ENCODE measurements at places on chromosomes 5 and 9. TPM values are rescaled to one million over a fixed set of nuclear protein-coding genes. Genes with fewer than 3 reads are reported as not detected.

The RALGPS1 gene
- polyA plus RNA-seq = 0.60 TPM

DNA sequence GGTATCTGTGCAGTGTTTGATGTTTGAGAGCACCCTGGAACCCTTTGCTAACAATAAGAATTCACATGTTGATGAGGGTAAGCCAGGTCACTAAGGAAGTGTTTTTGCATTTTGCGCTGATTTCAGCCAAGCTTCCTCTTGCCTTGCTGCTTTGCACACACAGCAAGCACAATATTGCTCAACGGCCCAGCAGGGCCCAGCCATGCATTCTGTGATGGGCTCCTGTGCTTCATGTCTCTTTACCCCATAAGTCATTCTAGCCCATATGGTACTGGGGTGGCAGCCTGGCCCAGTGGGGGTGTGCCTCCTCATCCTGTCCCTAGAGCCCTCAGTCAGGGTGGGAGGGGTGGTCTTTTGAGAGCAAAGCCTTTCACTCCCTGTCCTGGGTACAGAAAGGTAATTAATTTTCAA lies 481.3 kb downstream of the GADD45G start:
- H3K4me3 ChIP-seq = no peak overlapping the region
- no peaks in the 10 kb centered on the region for H3K36me3 ChIP-seq
- H3K27ac ChIP-seq = peak overlapping the region; percentile 70
- peaks cover 42% of the 10 kb centered on the region for H3K4me1 ChIP-seq
- no peaks in the 10 kb centered on the region for H3K27me3 ChIP-seq

The GHR gene
- polyA plus RNA-seq = not detected

DNA sequence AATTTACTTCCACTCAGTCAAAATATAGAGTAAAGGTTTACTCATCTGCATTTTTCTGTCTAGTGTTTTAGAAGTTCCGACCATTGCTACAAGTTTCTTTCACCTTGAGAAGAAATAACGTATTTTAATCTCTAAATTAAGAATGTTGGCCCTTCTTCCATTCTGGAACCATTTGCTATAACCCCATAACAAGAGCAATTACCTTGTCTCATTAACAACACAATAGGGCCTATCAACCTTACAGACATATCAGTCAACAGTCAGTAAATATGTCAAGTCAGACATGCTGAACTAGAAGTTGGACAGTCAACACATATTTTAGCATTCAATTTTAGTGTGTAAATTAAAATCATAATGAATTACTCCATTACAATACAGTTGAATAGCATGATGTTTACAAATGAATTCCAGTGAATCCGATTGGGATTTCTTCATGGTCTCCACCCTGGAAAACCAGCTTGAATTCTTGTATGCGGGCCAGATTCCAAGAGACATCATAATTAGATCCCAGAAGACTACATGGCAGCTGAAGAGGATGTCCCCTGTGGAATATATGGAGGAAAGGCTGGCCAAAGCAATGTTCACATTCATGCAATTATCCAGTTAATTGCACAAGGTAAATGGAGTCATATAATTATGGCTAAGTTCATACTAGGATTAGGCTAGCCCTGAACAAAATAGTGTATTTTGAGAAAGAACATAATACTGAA lies 196.2 kb upstream of the TARS1 start:
- no peak for DNase-seq
- H3K27ac ChIP-seq = no peak overlapping the region
- no peaks in the 10 kb centered on the region for H3K36me3 ChIP-seq
- no peak overlapping the region for H3K4me3 ChIP-seq
- peaks cover 12% of the 10 kb centered on the region for H3K4me1 ChIP-seq
- no peaks in the 10 kb centered on the region for H3K27me3 ChIP-seq

GRCh38 chr9:89179895-89180734 lies 1.5 kb upstream of the SHC3 start:
- peak; percentile 22 for DNase-seq
- H3K4me1 ChIP-seq = peaks cover 10% of the 10 kb centered on the region
- H3K27ac ChIP-seq = no peak overlapping the region
- peak overlapping the region; percentile 47 for H3K4me3 ChIP-seq

DNA sequence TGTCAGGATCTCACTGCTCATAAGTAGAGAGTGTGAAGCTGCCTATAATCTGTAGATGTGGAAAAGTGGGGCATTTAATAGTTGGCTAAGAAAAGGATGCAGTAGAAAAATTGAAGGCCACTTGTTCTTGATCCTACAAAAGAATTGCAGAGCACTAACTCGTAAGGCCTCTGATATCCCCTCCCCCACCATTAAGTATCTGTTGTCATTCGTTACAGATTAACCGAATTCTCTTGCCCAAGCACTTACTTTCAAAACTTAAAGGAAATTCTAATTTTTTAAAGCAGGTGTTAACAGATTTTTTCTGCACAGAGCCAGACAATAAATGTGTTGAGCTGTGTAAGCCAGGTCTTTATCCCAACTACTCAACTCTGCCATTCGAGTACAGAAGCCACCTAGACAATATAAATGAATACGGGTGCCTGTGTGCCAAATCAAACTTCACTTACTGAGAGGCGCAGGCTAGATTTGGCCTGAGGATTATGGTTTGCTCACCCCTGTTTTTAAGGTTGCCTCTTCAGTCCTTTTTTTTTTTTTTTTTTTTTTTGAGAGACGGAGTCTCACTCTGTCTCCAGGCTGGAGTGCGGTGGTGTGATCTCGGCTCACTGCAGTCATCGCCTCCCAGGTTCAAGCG lies 234.8 kb downstream of the RFK start:
- DNase-seq = no peak
- no peaks in the 10 kb centered on the region for H3K4me1 ChIP-seq
- H3K4me3 ChIP-seq = no peak overlapping the region
- no peak overlapping the region for H3K27ac ChIP-seq

GRCh38 chr9:124259158-124259808 lies 1.5 kb downstream of the NEK6 start:
- no peaks in the 10 kb centered on the region for H3K27me3 ChIP-seq
- peak overlapping the region; percentile 76 for H3K27ac ChIP-seq
- peaks cover 59% of the 10 kb centered on the region for H3K4me1 ChIP-seq
- peak overlapping the region; percentile 98 for H3K4me3 ChIP-seq

GRCh38 chr5:101271416-101271815 lies 368.3 kb upstream of the ST8SIA4 start:
- no peaks in the 10 kb centered on the region for H3K36me3 ChIP-seq
- no peak overlapping the region for H3K4me3 ChIP-seq
- no peaks in the 10 kb centered on the region for H3K4me1 ChIP-seq
- H3K27me3 ChIP-seq = no peaks in the 10 kb centered on the region

- H3K4me3 ChIP-seq = no peak overlapping the region
- H3K27me3 ChIP-seq = no peaks in the 10 kb centered on the region
- H3K4me1 ChIP-seq = no peaks in the 10 kb centered on the region
- no peaks in the 10 kb centered on the region for H3K36me3 ChIP-seq
- H3K27ac ChIP-seq = no peak overlapping the region
Measured at GRCh38 chr5:88555674-88556073, 287.0 kb upstream of the TMEM161B start.

DNA sequence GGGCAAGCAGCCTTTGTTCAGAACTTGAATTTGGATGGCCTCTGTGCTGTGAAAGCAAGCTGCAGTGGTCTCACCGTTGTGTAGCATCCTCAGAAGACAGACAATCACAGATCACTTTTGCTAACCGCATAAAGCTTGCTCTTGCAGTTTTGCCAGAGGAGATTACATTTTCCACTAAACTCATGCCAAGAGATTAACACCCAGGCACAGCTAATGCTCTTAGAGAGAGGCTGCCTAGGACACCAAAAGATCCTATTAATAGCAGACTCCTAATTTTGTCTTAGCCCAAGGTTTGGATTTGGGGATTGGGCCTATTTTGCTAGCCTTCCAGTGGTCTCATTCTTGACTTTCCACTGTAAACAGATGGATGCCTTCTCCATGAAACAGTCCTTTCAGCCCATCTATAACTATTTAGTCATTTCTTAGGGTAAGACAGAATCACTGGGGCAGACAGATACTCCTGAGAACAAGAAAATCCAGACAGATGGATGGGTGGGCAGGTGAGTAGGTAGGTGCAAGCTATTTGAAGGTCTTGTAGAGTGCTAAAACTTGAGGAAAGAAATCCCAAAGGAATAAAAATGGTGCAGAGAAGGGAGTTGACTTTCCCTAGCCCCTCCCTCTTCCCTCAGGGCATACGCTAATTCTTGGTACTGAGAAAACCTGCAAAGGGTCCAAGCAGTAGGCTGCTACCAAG lies 506.2 kb downstream of the SPOCK1 start:
- no peak overlapping the region for H3K4me3 ChIP-seq
- H3K27ac ChIP-seq = no peak overlapping the region
- no peaks in the 10 kb centered on the region for H3K27me3 ChIP-seq
- H3K36me3 ChIP-seq = no peaks in the 10 kb centered on the region
- DNase-seq = no peak
- no peaks in the 10 kb centered on the region for H3K4me1 ChIP-seq

The NME5 gene
- polyA plus RNA-seq = not detected

The RNF183 gene
- not detected for polyA plus RNA-seq

DNA sequence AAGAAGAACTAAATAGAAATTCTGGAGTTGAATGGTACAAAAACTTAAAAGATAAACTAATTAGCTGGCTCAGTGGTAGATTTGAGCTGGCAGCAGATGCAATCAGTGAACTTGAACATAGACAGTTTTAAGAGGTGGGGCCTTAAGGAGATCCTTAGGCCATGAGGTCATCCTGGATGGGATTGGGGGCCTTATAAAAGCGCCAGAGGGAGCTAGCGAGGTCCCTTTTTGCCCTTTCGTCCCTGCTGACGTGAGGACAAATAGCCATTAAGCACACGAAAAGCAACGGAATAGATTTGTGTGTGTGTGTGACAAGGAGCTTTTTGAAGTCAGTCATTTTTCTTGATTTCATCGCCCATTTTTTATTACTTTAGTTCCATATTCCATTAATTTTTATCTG lies 83.3 kb downstream of the ZNF354C start:
- no peaks in the 10 kb centered on the region for H3K36me3 ChIP-seq
- no peak for DNase-seq
- no peaks in the 10 kb centered on the region for H3K27me3 ChIP-seq
- no peaks in the 10 kb centered on the region for H3K4me1 ChIP-seq

GRCh38 chr5:119393746-119394145 lies 37.9 kb downstream of the TNFAIP8 start:
- H3K4me3 ChIP-seq = no peak overlapping the region
- no peaks in the 10 kb centered on the region for H3K27me3 ChIP-seq
- peak overlapping the region; percentile 35 for H3K27ac ChIP-seq
- no peak for DNase-seq

GRCh38 chr5:178236679-178237078 lies 4.1 kb upstream of the PHYKPL start:
- no peak overlapping the region for H3K4me3 ChIP-seq
- no peaks in the 10 kb centered on the region for H3K36me3 ChIP-seq
- H3K4me1 ChIP-seq = peaks cover 90% of the 10 kb centered on the region
- H3K27ac ChIP-seq = peak overlapping the region; percentile 86

- H3K27me3 ChIP-seq = no peaks in the 10 kb centered on the region
- H3K36me3 ChIP-seq = no peaks in the 10 kb centered on the region
- DNase-seq = no peak
- H3K4me1 ChIP-seq = no peaks in the 10 kb centered on the region
- H3K4me3 ChIP-seq = no peak overlapping the region
- H3K27ac ChIP-seq = no peak overlapping the region
Measured at GRCh38 chr9:105964156-105964555, 269.8 kb downstream of the TMEM38B start.

DNA sequence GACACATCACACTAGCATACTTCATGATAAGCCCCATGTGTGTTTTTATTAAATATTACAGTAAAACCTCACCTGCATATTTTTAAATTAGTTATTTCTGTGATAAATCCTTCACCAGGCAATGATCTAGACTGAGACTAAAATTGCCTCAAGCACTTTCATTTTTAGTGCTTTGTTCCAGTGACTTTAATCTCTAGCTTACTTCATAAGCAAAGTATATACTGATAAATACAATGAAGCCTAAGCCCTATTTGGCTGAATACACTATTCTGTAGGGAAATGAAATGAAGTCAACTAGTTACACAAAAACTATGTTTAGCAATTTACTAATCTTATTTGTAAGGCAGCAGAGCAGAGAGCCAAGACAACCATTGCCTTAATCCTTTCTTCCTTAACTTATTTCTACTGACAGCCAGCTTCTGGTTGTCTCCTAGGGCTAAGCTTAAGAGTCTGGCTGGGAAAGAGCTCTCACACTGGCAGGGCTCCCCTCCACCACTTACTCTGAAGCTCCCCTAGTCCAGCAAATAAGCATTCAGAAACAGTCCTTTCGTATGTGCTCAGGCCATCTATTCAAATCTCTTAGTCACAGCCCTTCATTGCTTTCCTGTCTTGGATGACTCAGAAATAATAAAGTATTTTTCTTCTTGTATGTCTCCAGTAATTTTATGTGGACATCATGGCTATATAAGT lies 31.4 kb upstream of the MTAP start:
- peaks cover 7% of the 10 kb centered on the region for H3K4me1 ChIP-seq
- no peaks in the 10 kb centered on the region for H3K27me3 ChIP-seq
- H3K4me3 ChIP-seq = no peak overlapping the region
- no peaks in the 10 kb centered on the region for H3K36me3 ChIP-seq
- H3K27ac ChIP-seq = no peak overlapping the region

DNA sequence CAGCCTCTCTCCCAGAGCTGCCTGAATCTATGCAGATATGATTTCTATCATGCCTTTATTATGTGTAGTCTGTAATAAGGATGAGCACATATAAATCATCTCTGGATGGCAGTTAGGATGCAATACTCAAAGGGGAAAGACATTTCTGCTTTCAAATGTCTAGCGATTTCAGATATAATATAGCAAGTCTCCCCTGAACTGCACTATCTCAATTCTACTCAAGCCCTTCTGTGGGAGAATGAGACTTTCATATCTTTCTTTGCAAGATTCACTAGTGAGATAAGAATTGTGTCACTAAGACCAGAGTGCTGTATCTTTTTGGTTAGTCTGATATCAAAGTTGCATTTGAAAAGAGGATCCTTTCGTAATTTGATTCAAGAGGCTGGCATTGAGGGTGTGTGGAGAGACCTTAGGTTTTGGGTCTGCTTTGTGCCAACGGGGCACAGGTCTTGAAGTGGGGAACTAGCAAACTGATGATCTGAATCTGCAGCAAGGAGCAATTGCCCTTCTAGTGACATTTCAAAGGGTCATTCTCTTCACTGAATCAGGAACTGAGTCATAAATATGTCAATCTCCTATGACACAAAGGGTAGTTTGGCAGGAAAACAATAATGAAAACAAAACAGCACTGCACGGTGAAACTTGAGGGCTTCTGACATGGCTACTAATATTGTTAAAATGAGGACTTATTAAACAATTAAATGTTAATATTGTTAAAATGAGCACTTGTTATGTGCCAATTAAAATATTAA lies 305.5 kb upstream of the CLINT1 start:
- no peak for DNase-seq
- no peaks in the 10 kb centered on the region for H3K36me3 ChIP-seq
- H3K4me1 ChIP-seq = no peaks in the 10 kb centered on the region
- H3K27me3 ChIP-seq = no peaks in the 10 kb centered on the region
- H3K4me3 ChIP-seq = no peak overlapping the region
- no peak overlapping the region for H3K27ac ChIP-seq

The NUTM2G gene
- not detected for polyA plus RNA-seq

- no peaks in the 10 kb centered on the region for H3K4me1 ChIP-seq
- no peak overlapping the region for H3K4me3 ChIP-seq
- H3K36me3 ChIP-seq = no peaks in the 10 kb centered on the region
- H3K27me3 ChIP-seq = peaks cover 4% of the 10 kb centered on the region
- DNase-seq = no peak
- H3K27ac ChIP-seq = no peak overlapping the region
Measured at GRCh38 chr5:159883522-159883950, 32.7 kb upstream of the ADRA1B start.

Measured in CD14-positive monocyte (primary cell).